Activated T-cell treated with anti-CD3 and anti-CD28 coated beads, Interleukin-2, amount 50 U/mL, for 48 hours (primary cell): ENCODE measurements at places on chromosomes 13 and 19.

DNA sequence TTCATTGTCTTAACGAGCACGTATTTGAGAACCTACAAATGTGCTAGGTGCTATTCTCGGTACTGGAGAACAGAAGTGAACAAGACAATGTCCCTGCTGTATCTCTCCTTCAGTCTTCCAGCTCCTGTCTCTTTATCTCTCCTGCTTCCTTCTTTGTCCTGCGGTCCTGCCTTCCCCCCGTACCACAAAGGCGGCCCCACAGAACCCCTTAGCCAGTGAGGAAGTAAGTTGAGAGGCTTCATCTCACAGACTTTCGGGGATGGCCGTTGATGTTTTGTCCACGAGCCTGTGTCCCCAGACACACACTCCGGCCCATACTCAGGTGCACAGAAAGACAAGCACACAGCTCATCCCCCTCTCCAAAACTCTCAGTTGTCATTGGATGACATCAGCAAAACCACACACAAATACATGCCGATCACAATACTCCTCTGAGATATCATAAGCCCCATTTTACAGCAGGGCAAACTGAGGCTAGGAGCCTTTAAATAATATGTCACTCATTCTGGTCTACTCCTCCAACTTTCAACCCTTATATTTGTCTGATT is 507 bp upstream of the SWSAP1 start:
- DNase-seq, result no peak

- no peak for DNase-seq
Observed at GRCh38 chr19:53388904-53389303, 6.0 kb upstream of the ZNF765 start.

- DNase-seq, result no peak
Observed at GRCh38 chr19:15671891-15672579, 852 bp upstream of the CYP4F12 start.

- peak; percentile 48 for DNase-seq
Observed at GRCh38 chr19:53132141-53132991, at the start of gene ZNF415. Gene ZNF415, minus strand, starts transcription at chr19:53132910. Its CDS starts 10,234 bp downstream, at chr19:53122676.

GRCh38 chr19:39187552-39187943 is 9.2 kb upstream of the NCCRP1 start:
- no peak for DNase-seq

- DNase-seq, result no peak
Observed at GRCh38 chr13:83065108-83065507, 817.2 kb downstream of the SLITRK1 start.

DNA sequence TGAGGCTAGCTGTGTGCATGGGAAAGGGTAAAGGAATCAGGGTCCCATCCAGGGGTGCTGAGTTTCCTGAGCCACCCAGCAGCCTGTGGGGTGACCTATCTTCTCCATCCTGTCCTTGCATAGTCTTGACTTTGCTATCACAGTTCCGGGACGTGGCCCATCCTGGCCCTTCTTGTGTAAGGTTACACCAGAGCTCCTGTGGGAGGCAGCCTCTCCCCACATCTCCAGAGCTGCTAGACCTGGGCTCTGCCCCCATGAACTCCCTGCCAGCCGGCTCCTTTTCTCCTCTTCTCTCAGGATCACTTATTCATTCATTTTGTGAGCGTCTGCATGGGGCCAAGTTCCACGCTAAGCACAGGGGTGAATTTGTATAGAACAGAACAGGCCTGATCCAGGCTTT is 238.9 kb downstream of the TSHZ3 start:
- peak; percentile 18 for DNase-seq

GRCh38 chr13:102598061-102598460 is 1.3 kb downstream of the TPP2 start:
- DNase-seq, result no peak

DNA sequence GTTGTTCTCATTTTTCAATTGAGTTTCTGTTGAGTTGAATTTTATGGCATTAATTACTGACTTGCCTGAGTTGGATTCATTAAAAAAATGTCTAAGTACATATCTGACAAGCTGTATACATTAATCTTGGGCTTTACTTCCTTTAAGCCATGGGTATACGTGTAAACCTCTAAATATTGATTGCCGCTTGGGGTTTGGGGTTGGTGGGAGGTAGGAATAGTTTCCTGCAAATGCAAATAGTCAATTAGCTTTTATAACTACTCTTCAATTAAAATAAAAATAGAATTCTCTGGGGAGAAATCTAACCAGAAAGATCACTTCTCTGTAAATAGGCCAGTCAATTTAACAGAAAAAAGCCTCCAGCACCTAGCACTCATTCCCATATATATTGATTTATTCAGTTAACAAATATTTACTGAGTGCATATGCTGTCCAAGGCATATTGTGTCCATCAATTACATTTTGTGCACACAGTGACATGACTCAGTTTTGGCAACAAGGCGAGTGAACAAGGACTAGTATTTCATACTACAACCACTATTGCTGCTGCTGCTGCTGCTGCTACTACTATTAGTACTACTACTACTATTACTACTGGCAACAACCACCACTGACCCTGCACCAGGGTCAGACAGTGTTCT is 306.8 kb downstream of the RFC3 start:
- no peak for DNase-seq

DNA sequence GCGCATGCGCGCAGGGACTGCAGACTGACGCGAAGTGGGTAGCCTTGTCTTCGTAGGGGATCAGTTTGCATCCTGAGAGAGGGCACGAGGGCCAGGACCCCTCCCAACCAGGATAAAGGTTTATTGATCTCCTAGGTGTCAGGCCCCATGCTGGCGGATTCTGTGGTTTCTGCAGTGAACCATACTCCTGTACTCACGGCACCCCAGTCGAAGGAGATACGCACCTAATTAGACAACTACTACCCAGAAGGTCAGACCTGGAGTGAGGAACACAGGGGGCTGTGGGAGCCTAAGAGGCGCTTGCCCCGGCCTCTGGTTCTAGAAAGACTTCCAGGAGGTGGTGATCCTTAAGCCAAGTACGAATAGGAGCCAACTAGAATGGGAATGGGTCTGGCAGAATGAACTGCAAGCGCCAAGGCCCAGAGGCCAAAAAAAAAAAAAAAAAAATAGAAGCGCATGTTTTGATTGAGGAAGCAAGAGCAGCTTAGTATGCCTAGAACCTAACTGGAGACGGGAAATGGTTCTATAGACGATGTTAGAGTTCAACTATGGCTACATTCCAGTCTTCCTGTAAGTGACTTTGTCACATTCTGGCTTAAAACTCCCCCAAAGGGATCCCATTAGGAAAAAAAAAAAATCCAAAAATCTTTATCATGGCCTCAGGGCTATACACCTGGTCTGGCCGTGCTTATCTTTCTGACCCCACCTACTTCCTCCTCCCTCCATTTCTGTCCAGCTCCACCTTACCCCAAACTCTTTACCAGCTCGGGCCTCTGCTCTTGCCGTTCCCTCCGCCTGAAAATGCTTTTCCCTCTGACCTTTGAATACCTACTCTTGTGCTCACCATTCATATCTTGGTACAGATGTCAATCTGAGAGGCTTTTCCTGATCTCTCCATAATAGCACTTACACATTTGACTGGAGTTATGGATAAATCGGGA is 902 bp upstream of the ZNF428 start:
- DNase-seq, result no peak
